Hypothalamus (tissue), 51 donors: ENCODE measurements at places on chromosomes 11 and 22.

DNA sequence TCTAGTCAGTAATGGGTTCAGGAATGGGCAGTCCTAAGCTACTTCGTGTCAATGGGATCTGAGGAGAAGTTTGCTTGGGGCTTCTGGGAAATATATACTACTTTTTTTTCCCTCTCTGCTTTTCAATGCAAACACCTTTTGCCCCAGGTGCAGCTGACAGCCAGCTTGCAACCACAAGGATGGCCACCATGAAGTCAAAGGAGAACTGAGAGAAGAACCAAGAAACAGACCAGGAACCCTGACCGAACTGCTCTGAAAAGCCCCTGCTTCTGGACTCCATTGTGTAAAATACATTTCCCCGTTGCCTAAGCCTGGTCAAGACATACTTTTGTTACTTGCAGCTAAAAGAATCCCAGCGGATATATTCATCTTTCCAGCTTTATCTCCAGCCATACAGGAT is 20.1 kb upstream of the CD44 start:
- no peak for DNase-seq

DNA sequence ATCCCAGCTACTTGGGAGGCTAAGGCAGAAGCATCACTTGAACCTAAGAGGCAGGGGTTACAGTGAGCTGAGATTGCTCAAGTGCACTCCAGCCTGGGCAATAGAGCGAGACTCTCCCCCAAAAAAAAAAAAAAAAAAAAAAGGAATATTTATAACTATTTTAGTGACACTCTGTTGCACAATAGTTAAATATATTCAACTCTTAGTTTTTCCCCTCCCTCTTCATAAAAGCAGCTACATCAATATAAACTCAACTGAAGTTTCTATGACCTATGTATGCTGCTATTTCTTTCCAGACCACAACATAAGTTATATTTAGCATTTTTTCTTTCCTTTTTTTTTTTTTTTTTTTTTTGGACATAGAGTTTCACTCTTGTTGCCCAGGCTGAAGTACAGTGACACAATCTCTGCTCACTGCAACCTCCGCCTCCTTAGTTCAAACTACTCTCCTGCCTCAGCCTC is 19.2 kb downstream of the CELF1 start:
- no peak for DNase-seq

DNA sequence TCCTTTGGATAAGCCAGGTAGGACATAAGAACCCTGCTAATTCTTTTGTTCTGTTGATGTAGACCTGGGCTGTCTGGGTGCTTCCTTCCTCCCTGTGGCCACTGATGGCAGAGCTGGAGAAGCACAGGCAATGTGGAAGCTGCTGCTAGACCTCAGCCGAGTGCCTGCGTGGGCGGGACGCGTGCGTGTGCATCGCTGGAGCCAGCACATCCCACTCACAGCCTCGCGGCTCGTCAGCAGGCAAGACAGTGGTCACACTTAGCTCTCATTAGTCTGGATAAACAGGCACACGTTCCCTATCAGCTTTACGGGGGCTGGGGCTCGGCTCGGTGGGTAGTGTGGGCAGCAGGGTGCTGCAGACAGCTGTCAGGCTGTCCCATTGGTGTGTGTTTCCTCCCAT is 155.7 kb downstream of the GRIK4 start:
- DNase-seq: no peak

DNA sequence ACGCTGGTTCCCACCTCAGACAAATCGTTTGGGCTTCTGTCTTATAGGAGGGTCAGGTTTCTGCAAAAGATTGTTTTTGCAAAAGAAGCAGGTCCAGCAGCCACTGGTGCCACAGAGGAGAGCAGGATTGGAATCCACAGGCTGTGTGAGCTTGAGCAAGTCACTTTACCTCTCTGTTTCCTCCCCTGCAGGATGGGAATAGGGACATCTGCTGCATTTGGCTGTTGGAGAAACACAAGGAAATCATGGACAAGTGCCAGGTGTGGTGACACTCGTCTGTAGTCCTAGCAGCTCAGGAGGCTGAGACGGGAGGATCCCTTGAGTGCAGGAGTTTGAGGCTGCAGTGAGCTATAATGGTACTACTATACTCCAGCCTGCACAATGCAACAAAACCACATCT is 422.6 kb downstream of the MN1 start:
- no peak for DNase-seq
